A549 (cell line): ENCODE measurements at places on chromosomes 3 and 15. TPM values are rescaled to one million over a fixed set of nuclear protein-coding genes. Genes with fewer than 3 reads are reported as not detected.

The XIRP1 gene
- polyA plus RNA-seq: not detected in 3 replicates

The UBL7 gene
- polyA plus RNA-seq: 31.0 to 35.3 TPM (median 32.6 TPM) in 3 replicates

The HTD2 gene
- polyA plus RNA-seq: 3.9 to 4.9 TPM (median 4.6 TPM) in 3 replicates

The CYP1A2 gene
- polyA plus RNA-seq: not detected in 3 replicates

The SOX14 gene
- not detected in 3 replicates for polyA plus RNA-seq

The ATP10A gene
- 6.6 to 7.6 TPM (median 6.8 TPM) in 3 replicates for polyA plus RNA-seq

The SERINC4 gene
- polyA plus RNA-seq: 0.04 to 0.12 TPM (median 0.04 TPM) in 3 replicates

The TYRO3 gene
- polyA plus RNA-seq: 7.2 to 7.9 TPM (median 7.6 TPM) in 3 replicates

The LCMT2 gene
- 5.9 to 8.3 TPM (median 7.5 TPM) in 3 replicates for polyA plus RNA-seq

The FOXB1 gene
- polyA plus RNA-seq: not detected in 3 replicates

The TM4SF4 gene
- 28.7 to 45.2 TPM (median 32.2 TPM) in 3 replicates for polyA plus RNA-seq

The CCR1 gene
- not detected in 3 replicates for polyA plus RNA-seq

The NCEH1 gene
- polyA plus RNA-seq: 20.7 to 25.8 TPM (median 21.4 TPM) in 3 replicates

The LRRC31 gene
- 0.04 TPM in 2 of 3 replicates, not detected in the other for polyA plus RNA-seq

The IL17RC gene
- polyA plus RNA-seq: 9.1 to 9.8 TPM (median 9.4 TPM) in 3 replicates

The GRAMD1C gene
- 0.32 to 0.84 TPM (median 0.70 TPM) in 3 replicates for polyA plus RNA-seq

The PFN2 gene
- polyA plus RNA-seq: 201 to 231 TPM (median 222 TPM) in 3 replicates

The CDC25A gene
- polyA plus RNA-seq: 9.8 to 10.2 TPM (median 10.0 TPM) in 3 replicates

The DLEC1 gene
- polyA plus RNA-seq: 0.03 to 0.07 TPM in 2 of 3 replicates, not detected in the other

The PLA1A gene
- 0.12 to 0.17 TPM (median 0.12 TPM) in 3 replicates for polyA plus RNA-seq

The PSTPIP1 gene
- polyA plus RNA-seq: not detected in 3 replicates

The SEMA3G gene
- polyA plus RNA-seq: 0.13 to 0.24 TPM (median 0.13 TPM) in 3 replicates

The ITGA11 gene
- polyA plus RNA-seq: 10.1 to 22.0 TPM (median 17.2 TPM) in 3 replicates

The SLC22A14 gene
- polyA plus RNA-seq: 0.11 TPM in 1 of 3 replicates, not detected in the others

The SLC35G2 gene
- polyA plus RNA-seq: 15.0 to 17.2 TPM (median 16.5 TPM) in 3 replicates

The PIF1 gene
- polyA plus RNA-seq: 24.9 to 25.4 TPM (median 25.3 TPM) in 3 replicates

The MINAR1 gene
- 0.71 to 0.87 TPM (median 0.71 TPM) in 3 replicates for polyA plus RNA-seq

The FANCD2OS gene
- not detected in 3 replicates for polyA plus RNA-seq

The SSUH2 gene
- 0.35 to 0.56 TPM (median 0.47 TPM) in 3 replicates for polyA plus RNA-seq

The PLSCR2 gene
- not detected in 3 replicates for polyA plus RNA-seq

The SLC28A1 gene
- polyA plus RNA-seq: 0.04 to 0.06 TPM in 2 of 3 replicates, not detected in the other

The RASL12 gene
- 0.12 to 0.34 TPM (median 0.18 TPM) in 3 replicates for polyA plus RNA-seq

The ANKRD63 gene
- 0.08 to 0.25 TPM (median 0.10 TPM) in 3 replicates for polyA plus RNA-seq

The CYP8B1 gene
- not detected in 3 replicates for polyA plus RNA-seq

The SLC51B gene
- polyA plus RNA-seq: 8.6 to 12.2 TPM (median 8.6 TPM) in 3 replicates

The APBA2 gene
- polyA plus RNA-seq: 12.2 to 14.6 TPM (median 12.6 TPM) in 3 replicates

The MCF2L2 gene
- 0.03 to 0.04 TPM in 2 of 3 replicates, not detected in the other for polyA plus RNA-seq

The PLSCR5 gene
- not detected in 3 replicates for polyA plus RNA-seq

The GOLGA6L24 gene
- polyA plus RNA-seq: not detected in 3 replicates

The SIAH2 gene
- 10.7 to 11.4 TPM (median 11.2 TPM) in 3 replicates for polyA plus RNA-seq

The CHDH gene
- 2.1 to 3.3 TPM (median 2.8 TPM) in 3 replicates for polyA plus RNA-seq

The FHIT gene
- 0.76 to 2.8 TPM (median 0.92 TPM) in 3 replicates for polyA plus RNA-seq

The EPHA6 gene
- 0.05 to 0.22 TPM (median 0.08 TPM) in 3 replicates for polyA plus RNA-seq

The ERICH6 gene
- 0.12 to 0.18 TPM in 2 of 3 replicates, not detected in the other for polyA plus RNA-seq

The BUB1B gene
- 35.0 to 50.2 TPM (median 42.6 TPM) in 3 replicates for polyA plus RNA-seq

The IFT57 gene
- polyA plus RNA-seq: 32.2 to 39.1 TPM (median 36.8 TPM) in 3 replicates

The IGSF11 gene
- polyA plus RNA-seq: 5.0 to 5.2 TPM (median 5.1 TPM) in 3 replicates

The TRH gene
- not detected in 3 replicates for polyA plus RNA-seq

The HEG1 gene
- polyA plus RNA-seq: 5.6 to 6.6 TPM (median 5.9 TPM) in 3 replicates

The GABRA5 gene
- 79.8 to 89.1 TPM (median 82.0 TPM) in 3 replicates for polyA plus RNA-seq

The CCDC54 gene
- polyA plus RNA-seq: not detected in 3 replicates
